Right ventricle myocardium inferior (tissue), 1 donor: ENCODE measurements at places on chromosomes 13 and 19.
A peak's percentile ranks its signal among the peaks of the same experiment; 100 is the strongest.

DNA sequence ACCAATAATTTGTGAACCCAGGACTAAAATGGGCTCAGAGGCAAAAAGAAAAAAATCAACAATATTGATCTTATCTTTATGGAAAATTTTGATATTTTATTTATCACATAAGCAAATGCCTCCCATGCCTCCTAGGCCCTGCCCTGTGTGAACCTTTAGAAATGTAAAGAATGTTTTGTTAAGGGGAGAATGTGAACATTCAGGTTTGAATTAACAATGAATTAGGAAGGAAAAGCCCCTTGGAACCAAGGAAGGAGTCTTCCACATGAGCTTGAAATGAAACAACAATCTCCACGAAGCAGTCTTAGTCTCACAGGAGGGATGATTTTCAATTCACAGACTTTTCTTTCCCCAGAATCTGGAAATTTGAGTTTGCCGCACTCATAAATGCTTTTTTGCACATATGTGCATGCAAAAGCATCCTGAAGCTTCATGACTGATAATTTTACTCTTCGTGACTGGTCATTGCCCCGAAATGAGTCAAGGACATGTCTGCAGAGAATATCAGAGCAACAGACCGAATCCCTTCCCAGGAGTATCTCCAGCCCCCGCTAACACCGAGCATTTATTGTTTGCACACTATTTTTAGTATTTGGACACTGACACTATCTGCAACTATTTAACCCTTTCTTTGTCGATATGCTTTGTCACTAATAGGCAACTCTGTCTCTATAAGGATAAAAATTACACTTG lies 135.2 kb downstream of the DCT start:
- DNase-seq, result no peak

DNA sequence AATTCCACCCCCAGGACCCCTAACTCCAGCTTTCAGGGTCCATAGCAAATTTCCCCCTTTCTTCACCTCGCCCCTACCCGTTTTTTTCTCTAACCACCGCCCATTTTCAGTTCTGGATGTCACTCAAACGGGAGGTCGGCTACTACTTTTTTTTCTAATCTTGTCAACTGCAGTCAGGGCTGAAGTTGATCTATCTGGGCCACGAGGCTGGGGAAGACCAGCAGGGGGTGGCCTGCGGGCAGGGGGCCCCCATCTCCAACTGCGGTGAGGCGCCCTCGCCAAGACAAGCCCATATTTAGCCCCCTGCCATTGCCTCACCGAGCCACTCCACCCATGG lies 748 bp downstream of the LHFPL6 start:
- no peak for DNase-seq

- no peak for DNase-seq
These were observed 128.6 kb downstream of the USP12 start for GRCh38 chr13:27043013-27043412.

DNA sequence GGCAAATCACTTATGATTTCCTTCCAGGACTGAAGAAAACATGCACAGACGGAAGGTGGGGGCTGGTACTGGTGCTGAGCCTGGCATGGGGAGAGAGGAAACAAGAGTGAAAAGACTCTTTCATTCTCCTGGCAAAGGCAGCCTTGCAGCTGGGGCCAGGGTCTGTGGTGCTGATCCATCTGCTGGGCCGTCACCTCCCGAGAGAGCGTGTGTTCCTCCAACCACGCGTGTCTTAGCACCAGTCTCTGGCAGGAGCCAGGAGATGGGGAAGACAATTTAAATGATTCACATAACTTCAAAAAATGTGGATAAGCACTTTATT lies 23.9 kb upstream of the SPART start:
- DNase-seq, result peak; percentile 81

DNA sequence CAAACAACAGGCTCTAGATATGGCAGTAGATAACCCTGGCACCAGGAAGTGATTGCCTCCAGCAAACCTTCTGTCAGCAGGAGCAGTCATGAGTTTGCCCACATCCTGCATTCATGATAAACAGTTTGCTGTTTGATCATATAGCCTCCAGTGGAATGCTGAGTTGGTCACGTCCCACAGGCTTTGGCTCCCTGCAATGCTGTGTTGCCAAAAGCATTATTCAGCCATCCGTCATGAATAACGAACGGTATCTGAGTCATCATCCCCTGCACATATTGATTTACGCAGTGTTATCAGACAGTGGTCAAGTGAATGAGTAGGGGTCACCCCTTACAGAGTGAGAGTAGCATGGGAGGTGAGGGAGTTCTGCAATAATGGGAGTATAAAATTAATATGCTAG lies 21.9 kb upstream of the ZNF432 start:
- no peak for DNase-seq

DNA sequence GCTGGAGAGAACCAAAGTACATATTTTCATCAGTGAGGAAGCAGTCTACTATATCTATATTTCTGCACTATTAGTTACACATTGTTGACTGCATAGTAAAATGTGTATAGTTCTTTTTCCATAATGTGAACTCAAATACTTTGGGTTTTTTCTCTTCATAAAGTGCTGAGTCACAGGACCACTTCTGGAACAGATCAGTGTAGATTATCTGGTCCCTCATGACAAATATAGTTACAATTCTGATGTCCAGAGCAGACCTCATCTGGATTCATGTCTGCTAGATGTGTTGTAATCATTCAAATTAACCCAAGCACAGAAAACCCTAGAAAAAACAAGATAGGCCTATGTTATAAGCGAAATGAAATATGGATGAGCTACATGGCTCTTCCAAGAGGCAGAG lies 171.4 kb downstream of the SUCLA2 start:
- DNase-seq, result no peak

- DNase-seq, result no peak
These were observed 2.4 kb downstream of the DKKL1 start for GRCh38 chr19:49366110-49366509.

GRCh38 chr13:48393698-48394085 lies 19.2 kb downstream of the LPAR6 start:
- DNase-seq, result no peak

DNA sequence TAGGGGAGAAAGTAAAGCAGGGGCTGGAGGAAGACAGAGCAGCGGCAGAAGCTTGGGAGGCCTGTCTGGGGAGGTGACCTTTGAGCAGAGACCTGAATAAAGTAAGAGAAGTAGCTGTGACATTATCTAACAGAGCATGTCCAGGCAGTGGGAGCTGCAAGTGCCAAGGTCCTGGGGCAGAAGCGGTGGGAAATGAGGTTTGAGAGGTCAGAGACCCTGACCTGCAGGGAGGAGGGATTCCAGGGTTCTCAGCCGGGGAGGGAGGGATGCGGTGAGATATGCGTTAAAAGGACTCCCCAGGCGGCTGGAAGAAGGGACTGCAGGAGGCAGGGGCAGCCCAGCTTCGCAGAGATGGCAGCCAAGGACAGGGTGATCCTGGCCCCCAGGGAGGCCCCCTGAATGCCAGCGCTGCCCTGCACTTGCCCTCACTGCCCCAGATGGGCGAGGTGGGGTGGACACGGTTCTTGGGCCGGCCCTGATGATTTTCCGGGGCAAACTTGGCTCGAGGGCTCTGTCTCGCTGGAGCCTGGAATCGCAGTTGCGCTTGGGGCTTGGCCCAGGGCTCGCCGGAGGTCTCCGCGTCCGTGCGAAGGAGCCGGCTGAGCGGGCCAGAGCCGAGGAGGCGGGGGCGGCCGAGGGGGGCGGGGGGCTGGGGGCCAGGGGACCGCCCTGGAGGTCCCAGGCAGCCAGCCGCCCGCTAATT lies 3.2 kb downstream of the CRLF1 start:
- no peak for DNase-seq

- peak; percentile 89 for DNase-seq
These were observed 4.2 kb upstream of the LRRC25 start for GRCh38 chr19:18401580-18402112.

DNA sequence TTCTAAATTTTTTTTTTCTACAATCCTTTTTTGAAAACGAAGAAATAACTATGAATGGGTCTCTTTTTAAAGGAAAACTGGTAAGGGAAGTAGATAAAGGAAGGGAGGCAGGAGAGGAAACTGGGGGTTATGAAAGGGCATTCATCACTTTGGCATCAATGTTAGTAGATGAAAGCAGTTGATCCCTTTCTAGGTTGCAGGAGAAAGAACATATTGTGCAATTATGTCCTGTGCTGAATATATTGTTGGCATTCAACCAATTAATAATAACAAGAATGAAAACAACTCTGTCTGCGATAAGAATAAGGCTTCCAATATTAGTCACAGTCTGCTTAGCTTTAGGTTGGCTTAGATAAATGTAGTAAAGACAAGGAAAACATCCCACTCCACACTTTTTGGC lies 796.8 kb upstream of the KLHL1 start:
- no peak for DNase-seq

DNA sequence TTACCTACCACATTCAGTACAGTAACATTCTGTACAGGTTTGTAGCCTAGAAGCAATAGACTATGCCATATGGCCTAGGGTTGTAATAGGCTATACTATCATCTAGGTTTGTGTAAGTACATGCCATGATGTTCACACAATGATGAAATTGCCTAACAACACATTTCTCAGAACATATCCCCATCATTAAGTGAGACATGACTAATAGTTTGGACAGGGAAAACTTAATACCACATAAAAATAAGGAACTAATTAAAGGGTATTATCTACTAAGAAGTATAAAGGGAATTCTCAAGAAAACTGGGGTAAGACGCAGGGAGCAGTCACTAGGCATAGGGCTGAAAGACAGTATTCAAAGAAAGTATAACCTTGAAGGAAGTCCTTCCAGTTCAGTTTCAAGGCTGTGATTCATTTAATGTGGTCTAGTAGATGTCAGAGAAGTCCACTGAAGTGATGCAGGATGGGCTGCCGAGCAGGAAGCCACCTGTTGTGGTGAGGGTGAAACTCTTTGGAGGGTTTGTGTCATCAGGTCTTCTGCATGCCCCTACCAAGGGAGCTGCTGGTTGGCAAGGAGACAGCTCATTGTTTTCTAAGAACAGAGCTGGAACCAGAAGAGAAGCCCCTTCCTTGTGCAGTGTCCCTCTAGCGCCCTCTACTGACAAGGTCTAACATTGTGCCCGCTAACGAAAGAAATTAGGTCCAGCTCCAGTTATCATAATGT lies 122.9 kb downstream of the OLFM4 start:
- no peak for DNase-seq

GRCh38 chr13:86554066-86554465 lies 754.8 kb upstream of the SLITRK6 start:
- DNase-seq, result no peak

DNA sequence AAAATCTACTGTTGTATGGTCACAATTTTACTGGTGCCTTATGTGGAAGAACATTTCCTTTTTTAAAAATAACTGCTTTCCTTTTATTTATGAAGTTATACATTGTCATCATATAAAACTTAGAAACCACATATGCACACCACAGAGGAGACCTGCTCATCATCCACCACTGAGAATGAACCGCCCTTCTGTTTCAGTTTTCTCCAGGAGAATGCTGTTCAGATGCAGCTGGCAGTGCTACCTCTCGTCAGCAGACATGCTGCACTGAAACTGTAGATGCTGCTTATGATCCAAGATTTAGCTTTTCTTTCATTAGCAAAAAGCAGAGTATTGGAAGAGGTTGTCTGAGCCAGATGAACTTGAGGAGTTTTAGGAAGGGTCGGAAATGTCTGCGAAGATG lies 10.1 kb downstream of the SLC25A15 start:
- DNase-seq, result no peak

DNA sequence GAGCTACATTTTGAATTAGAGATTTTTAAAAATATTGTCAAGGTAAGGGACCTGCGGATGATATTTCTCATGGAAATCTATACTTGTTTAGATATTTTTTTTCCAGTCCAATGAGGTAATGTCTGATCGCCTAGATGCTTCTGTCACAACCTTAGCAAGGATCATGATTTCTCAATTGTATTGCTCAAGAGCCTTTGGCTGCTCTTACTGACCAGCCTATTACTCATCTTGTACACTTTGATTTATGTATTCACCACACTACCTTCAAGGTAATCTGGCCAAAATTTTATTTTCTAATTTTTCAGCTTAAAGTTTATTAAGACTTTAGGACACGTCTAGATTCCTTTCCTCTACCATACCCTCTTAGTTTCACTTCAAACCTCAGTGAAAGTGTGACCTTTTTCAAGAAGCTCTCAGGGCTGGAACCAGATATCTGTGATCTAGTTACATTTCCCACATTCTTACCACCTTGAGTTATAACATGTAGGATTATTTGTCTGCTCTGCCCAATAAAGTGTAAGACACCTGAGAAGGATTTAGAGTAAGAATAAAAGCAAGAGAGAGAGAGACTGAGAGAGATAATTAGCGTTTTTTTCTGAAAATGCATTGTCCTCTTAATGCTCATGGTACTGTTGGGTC lies 197.1 kb downstream of the ITGBL1 start:
- DNase-seq, result no peak

- DNase-seq, result peak; percentile 56
These were observed 10.1 kb downstream of the FUZ start for GRCh38 chr19:49802836-49803528.

DNA sequence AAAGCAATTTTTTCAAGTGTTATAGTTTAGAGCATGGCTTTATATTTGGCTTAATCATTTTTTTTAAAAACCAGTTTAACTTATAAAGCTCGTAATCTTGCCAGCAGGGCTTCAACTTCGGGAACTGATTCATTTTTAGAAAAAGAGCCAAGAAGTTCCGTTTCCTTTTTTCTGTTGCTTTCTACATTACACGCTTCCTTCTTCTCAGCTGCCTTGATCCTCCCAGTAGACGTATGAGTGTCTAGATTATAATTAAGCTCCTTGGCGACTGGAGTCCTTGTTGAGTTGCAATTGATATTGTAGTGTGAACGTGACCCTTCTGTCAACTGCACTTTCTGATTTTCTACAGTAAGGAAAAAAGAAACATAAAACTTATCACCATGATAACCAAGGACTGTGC lies 497.2 kb downstream of the DIAPH3 start:
- DNase-seq, result no peak

- DNase-seq, result no peak
These were observed 151.0 kb downstream of the DLEU7 start for GRCh38 chr13:50692396-50692915.

- DNase-seq, result no peak
These were observed 2.8 kb upstream of the SLC25A15 start for GRCh38 chr13:40786568-40786996.

DNA sequence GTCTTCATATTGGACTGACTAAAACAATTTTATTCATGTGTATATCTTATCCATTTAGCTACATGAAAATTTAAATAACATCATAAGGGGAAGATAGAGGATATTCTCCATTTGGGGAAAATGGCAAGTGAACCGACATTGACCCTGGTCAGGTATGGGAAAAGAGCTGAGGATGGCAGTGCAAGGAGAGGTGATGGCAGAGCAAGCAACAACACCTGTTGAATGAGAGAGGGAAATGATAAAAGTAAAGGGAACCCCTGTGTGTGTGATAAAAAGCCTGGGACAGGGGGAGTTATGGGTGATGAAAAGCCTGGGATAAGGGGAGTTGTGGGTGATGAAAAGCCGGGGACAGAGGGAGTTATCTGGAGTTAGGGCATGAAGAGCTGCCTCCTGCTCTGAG lies 4.0 kb downstream of the CLC start:
- no peak for DNase-seq
